ENCODE measurements at places on chromosomes 3 and 15.

GRCh38 chr15:89352476-89352875 lies 17.9 kb upstream of the POLG start:
- DNase-seq = no peak

- no peak for DNase-seq
These were observed 307.8 kb upstream of the AGTR1 start for GRCh38 chr3:148389916-148390315.

GRCh38 chr3:149145974-149146373 lies 16.5 kb downstream of the HPS3 start:
- DNase-seq = no peak

- DNase-seq = no peak
These were observed 11.2 kb downstream of the PPCDC start for GRCh38 chr15:75034615-75035014.

DNA sequence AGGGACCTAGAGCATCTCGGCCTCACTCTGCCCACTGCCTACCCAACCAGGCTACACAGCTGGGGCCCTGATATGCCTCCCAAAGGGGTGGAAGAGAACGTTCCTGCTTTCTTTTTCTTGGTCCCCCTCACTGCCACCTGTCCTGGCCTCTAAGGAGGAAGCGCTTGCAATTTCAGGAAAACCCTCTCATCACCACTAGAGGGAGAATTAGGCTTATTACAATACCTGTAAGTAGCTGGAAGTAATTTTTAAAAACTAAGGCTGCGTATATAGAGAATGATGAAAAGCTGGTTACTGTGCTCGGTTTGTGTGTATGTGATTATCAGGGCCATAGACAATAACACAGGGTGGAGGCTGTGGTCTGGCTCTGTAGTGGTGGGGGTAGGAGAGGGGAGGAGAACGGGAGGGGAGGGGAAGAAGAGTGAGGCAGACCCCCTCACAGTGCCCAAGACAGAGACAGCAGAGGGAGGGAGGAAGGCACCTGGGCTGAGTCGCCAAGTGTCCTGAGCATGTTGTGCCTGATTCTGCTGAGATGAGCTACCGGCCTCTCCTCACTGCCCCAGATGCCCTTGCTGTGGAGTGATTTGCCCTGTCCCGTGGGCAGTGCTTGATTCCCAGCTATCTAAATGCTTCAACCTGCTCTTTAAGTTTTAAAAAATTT lies 3.3 kb downstream of the GABRG3 start:
- DNase-seq = no peak

- no peak for DNase-seq
These were observed 4.1 kb downstream of the CAMK2N2 start for GRCh38 chr3:184257083-184257915.

- no peak for DNase-seq
These were observed 41.4 kb downstream of the VGLL4 start for GRCh38 chr3:11602239-11602840.

DNA sequence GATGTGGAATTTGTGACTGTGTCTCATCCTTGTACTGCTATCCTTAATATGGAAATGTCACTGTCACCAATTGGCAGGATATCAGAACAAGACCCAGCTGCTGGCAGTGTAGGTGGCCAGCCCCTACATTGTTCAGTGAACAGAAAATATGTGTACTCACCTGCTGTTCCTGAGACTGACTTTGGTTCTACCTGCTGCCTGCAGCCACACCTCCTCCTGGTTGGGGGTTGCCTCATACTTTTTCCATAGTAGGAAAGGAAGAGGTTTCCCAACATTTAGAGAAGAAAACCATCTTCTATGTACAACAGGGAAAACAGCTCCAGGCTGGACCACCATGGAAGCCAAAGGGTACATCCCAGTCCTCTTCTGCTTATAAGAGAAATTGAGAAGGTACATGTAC lies 35.9 kb downstream of the SLC12A1 start:
- DNase-seq = no peak

DNA sequence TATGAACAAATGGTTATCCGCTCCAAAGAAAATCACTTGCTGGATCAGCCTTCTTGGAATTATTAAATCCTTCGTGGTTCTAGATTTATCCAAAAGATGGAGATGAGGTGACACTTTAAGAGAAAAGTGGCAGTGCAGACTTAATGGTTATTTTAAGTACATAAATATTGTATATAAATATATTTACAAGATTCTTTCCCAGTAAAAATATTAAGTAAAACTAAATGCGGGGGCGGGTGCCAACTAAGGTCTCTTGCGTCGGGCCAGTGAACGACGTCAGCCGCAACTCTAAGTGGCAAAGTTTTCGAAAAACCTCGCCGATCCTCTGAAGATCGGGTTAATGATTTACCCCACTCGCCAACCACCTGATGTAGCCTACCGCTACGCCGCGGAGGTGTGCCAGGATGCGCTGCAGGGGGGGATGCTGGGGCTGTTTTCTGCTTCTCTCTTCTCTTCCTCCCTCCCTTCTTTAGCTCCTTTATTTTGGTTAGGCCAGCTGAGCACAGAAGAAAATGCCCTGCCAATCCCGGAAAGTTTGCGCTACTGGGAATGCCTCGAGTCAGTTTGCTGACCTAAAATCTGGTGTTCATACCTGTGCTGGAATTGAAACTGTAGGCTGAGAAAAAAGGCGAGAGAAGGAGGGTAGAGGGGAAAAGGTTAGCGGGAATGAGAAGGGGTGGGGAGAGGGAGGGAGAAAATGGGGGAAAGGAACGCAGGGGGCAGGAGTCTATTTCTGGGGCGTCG lies 7.6 kb upstream of the FOXB1 start:
- DNase-seq = no peak
